T-helper 1 cell (primary cell): ENCODE measurements at places on chromosomes 1 and 21.

- no peak for DNase-seq
These were observed 69.1 kb downstream of the HSF2BP start for GRCh38 chr21:43590194-43590593.

DNA sequence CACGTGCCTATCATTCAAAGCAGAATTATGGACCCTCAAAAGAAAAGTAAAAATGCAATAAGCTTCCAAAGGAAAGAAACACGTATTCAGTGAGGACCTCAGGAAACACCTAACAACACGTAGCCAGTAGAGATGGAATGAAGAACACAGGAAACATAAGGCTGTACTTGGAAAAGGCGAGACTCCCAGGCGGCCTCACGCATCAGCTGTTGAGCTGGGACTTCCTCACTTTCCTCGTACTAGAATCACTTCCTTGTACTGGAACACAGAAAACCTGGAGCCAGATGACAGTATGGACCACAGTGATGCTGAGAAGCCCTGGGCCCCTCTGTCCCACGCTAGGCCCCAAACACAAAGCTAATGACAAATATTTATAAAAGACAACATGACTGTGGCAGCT, 94.4 kb upstream of the BACE2 start:
- no peak for DNase-seq

DNA sequence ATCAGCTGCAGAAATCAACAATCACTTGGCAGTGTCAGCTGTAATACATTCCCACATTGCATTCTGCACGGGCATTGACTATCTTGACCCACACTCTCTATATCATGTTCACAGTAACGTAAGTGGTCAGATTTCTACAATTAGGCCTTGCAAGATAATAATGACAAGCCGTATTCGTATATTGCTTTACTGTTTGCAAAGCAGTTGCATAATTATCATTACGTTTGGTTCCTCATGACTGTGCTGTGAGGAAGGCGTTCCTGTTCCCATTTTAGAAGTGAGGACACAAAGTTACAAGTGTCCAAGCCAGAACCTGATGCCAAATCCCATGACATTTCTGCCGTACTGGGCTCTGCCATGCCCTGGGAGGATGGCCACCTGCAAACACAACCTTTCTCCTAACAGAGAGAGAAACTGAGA, 53.5 kb upstream of the TARBP1 start:
- no peak for DNase-seq

GRCh38 chr1:178613271-178613945, 100.5 kb downstream of the TEX35 start:
- DNase-seq: no peak

DNA sequence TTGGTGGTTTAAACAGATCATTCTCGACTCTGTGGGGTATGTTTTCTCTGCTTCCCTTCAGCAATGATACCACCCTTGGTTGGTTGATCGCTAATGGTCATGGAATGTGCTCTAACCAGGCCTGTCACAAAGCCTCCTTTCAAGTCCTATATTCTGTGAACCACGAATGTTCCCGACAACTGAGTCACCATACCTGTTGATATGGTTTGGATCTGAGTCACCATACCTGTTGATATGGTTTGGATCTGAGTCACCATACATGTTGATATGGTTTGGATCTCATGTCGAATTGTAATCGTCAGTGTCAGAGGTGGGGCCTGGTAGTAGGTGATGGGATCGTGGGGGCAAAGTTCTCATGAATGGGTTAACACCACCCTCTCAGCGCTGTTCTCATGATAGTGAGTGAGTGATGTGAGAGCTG, 10.2 kb upstream of the CAMK2N1 start:
- no peak for DNase-seq

DNA sequence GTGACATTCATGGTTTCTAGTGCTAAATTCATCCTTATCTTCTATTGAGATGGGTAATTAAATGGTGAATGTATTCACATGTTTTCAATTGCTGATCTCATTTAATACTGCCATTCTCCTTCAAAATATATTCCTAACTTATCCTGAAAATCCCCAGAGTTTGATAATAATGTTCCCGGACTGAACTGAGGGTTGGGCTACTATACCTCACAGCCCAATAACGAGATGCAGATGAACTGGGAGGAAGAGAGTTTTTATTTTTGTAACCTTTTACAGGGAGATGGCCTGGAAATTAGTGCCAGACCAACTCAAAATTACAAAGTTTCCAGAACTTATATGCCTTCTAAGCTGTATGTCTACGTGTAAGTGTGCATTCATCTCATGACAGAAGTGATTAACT, 210.8 kb downstream of the APP start:
- no peak for DNase-seq

- DNase-seq: no peak
These were observed 153.6 kb downstream of the OLFM3 start for GRCh38 chr1:101843160-101843559.
